ENCODE measurements at places on chromosomes 5 and 9.

GRCh38 chr9:76452839-76453238 lies 6.1 kb upstream of the GCNT1 start:
- DNase-seq = no peak

DNA sequence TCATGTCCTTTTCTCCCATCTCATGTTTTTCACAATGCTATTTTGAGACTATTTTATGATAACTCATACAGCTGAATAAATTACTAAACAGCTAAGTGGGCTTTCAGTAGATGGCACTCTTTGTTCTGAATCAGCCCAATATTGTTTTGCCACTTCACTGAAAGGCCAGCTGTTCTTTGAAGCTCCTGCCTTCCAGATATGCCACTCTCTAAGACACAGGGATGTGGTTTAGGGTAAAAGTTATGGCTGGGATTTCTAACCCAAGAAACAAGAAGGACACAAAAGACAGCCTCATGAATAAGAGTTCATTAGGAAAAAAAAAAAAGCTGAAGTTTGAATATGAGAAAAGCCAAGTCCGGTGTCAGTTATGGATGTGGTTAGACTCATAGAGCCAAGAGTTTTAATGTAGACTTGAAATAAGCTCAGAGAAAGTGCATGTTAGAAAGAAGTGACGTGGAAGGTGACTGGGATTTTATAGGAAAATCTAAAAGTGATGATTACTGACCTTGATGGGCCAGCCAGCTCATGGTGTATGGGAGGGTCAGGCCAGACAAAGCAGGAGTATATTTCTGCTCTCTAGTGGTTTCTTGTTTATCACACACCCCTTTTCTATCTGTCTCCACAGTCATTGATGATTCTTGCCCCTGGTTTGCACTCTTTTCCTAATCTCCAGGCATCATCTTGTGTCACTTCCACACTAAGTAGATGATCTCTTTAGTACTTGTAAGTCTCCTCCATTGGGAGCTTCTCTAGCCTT lies 488.5 kb downstream of the NR2F1-AS1 start:
- DNase-seq = no peak

GRCh38 chr5:96530901-96531300 lies 97.9 kb upstream of the PCSK1 start:
- no peak for DNase-seq

DNA sequence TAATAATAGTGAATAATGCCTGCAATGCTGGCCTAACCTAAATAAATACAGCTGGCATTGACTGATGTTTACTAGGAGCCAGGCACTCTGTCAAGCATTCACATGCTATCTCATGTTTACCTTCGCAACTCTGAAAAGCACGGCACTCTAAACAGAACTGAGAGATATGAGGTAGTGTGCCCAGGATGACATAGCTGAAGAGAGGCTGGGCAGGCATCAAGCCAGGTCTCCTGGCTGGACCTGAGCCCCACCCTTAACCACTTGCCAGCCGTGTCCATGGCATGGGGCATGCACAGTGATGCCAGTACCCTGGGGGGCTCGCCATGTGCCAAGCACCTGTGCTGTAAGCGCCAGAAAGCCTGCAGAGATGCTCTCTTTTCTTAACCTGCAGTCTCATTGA lies 119.4 kb upstream of the MVB12B start:
- DNase-seq = peak; percentile 88

DNA sequence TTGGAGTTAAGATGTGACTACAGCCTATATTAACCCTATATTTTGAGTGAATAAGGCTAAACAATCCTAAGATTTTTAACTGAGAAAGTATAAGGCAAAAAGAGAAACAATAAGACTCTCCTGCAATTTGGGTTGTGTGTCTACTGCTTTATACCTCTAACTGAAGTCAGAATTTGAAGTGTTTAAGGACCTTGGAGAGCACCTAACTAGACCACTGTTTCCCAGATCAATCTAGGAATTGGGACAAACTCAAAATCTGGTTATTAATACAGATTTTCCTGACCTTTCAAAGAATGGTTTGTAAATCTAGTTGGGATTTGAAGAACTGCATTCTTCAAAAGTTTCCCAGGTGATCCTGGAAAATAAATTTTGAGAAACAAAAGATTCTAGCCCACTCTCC lies 42.1 kb downstream of the GABRA1 start:
- DNase-seq = no peak

GRCh38 chr9:74770508-74771261 lies 117.0 kb downstream of the TRPM6 start:
- DNase-seq = peak; percentile 67

DNA sequence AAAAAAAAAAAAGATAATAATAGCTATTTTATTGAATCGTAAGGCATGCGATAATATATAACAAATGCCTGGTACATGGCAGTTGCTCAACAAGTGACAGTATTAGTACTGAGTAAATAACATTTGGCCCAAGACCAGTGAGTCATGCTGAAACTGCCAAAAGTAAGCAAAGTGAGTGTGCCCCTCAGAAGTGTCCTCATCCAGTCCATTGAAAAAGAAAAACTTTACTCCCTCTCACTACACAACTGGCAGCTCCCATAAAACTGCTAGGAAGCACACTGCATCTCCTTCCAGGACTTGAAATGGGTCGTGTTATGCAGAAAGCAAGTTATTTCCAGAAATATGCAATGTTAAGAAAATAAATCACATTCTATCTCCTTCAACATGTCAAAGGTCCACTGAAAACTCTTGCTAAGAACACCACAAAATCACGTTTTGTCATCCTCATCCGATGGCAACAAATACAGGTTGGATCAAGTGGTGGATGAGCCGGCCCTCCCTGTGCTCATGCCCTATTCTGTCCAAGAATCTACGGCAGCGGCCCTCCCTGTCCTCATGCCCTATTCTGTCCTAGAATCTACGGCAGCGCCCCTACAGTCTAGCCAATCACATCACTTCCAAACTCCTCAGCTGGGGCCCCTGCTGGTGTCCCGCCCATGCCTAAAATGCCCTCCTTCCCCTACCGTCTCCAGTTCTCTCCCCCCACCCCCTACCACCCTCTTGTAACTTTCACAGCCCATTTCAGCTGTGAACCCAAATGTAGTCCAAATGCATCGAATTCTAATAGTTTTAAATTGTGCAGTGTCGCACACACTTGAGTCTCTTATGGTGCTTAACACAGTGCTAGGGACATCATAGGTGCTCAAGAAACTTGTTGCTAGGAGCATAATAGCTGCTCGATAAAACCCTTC lies 12.5 kb downstream of the PTCH1 start:
- DNase-seq = no peak

All from NCI-H2029 (cell line).